ENCODE measurements at places on chromosomes 11 and 22.

DNA sequence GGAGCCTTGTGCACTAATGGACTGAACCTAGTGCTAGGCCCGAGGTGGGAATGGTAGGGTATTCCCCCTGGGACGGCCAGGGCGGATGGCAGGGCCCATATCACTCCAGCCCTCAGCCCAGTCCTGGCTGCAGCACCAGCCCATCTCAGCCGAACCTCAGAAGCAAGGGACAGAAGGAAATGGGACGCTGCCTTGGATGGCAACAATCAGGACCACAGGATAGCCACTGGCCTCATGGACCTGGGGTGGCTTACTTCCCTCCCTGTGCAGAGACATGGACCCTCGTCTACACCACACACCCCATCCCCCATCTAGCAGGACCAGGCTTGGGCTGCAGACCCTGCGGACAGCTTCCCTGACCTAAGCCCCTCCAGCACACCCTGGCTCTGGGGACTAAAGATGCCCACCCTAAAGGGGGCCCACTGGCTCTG is 24.1 kb downstream of the ARVCF start:
- no peak for DNase-seq

DNA sequence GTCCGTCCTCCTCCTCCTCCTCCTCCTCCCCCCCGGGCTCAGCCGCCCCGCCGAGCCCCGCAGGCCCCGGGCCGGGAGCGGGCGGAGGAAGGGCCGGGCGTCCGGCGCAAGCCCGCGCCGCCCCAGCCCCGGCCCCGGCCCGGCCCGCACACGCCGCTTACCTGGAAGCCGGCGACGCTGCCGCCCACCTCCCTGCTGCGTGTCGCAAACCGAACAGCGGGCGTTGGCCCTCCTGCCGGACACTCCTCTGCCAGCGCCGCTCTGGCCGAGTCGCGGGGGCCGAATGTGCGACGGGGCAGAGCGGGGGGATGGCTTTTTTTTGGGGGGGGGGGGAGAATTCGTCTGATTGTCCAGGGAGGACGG is 1.1 kb downstream of the IGF2 start:
- peak; percentile 64 for DNase-seq

DNA sequence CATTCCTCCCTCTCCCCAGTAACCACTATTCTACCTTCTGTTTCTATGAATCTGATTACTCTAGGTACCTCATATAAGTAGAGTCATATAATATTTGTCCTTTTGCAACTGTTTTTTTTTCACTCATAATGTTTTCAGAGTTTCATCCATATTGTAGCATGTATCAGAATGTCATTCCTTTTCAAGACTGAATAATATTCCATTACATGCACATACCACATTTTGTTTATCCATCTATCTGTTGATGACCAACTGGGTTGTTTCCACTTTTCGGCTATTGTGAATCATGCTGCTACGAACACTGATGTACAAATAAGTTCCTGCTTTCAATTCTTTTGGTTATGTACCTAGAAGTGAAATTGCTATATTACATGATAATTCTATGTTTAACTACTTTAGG is 40.7 kb downstream of the MRE11 start:
- DNase-seq = no peak

DNA sequence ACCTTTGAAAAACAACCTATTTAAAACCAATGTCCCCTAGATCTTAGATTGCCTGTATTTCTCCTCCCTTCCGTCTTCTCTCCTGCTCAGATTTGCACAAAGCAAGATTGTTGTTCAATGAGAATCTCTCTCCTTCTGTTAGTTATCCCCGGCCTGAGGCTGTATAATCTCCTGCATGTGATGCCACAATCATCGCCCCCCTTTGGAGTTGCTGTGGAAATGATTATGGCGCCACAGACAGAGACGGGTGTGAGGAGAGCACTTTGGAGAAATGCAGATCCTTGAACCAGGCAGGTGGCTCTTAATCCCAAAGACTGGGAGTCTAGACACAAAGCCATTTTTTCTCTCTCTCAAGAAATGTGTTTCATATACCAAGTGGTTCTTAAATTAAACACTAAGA is 941.3 kb downstream of the OPCML start:
- no peak for DNase-seq

DNA sequence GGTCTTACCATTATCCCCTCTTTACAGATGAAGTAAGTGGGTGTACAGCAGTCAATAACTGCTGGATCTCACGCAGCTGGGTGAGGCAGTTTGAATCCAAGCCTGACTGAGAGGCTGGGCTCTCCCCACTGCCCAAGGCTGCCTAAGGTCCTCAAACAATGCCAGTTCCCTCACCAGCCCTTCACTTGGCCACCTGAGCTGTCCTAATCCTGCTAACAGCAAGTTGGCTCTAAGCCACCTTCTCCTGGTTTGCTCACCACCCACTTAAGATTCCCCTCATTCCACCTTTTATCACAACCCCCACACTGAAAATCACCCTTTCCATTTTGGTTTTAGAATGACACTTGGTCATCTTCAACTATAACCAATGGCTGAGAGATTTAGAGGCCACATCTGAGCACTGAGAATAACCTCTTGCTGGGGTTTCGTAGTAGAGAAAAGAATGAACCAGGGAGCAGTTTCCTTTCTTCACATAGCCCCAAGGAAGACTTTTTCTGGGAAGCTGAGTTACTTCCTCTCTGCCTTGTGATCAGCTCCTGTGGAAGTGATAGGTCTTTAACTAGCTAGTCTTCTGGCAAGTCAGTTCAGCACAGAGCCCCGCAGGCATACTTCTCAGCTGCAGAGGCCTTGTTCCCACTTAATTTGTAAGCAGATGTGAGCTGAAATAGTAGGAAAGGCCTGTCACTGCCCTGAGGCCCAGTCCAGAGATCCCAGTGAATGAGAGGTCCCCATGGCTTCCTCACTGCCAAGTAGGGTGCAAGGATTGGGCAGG is 57.8 kb upstream of the TTC12 start:
- DNase-seq = no peak

DNA sequence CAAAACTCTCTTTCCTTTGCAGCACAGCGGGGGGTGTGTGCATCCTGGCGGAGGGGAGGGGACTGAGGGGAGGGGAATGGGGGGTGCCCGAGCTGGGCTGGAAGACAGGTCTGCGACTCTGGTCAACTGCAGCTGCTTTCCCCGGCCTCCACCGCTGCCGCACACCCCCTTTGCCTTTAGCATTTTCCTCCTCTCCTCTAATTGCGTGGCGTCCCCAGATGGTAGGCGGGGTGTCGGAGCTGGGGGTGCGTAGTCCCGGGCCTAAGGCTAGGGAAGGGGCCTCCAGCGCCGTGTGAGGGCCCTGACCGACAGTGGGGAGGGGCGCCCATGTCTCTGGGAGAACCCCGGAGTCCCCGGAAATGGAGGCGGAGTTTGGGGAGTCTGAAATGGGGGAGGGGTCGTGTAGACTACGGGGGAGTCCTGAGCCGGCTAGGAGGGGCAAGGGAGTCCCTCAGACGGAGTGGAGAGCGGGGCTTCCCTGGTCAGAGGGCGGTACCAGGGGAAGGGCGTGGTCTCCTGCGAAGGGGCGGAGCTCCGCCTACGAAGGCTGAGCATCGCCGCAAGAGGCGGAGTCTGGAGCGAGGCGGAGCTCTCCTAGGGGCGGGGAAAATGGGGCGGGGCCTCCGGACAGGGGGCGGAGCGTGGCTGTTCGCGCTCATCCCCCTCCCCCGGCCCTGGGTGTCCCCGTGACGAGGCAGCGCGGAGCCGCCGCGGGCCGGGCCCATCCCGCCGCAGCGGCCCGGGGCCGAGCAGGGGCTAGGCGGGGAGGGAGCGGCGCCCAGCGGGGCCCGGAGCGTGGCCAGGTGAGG is at the start of gene PELI3:
PELI3 (plus strand) TSS at position 681 of the 809 bp plus-strand sequence. CDS start 1,224 bp downstream, outside the sequence.
- DNase-seq = peak; percentile 96

- no peak for DNase-seq
Measured at GRCh38 chr11:88536616-88537265, 199.2 kb upstream of the CTSC start.

- DNase-seq = no peak
Measured at GRCh38 chr11:69911310-69912160, 92.3 kb upstream of the FGF3 start.

DNA sequence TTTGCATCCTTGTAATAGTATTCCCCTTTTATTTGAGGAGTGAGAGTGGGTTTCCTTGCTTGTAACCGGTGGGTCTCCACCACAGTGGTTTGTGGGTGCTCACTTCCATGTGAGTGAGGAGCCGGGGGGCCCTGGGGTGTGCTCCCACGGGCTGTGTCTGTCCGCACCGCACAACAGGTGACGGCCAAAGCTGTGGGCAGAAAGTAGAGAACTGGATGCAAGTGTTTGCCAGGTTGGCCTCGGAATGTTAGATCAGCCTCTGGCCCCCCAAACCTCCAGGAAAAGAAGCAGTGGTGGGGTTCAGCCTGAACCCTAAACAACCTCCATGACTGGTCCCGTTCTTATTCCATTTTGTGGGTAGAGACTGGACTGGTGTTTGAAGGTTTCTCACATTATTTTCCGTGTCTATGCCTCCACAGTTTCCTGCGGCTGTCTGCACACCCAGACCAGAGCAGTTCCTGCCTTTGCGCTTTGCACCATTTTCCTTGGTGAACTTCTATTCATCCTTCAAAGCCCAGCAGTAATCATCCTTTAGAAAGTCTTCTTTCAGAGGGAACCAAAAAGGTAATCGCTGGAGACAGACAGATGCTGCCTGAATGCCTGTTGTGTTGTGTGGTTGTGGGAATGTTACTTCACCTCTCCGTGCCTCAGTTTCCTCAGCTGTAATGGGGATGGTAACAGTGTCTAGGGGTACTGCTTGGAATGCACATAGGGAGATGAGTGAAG is 77.2 kb downstream of the MYEOV start:
- DNase-seq = no peak

DNA sequence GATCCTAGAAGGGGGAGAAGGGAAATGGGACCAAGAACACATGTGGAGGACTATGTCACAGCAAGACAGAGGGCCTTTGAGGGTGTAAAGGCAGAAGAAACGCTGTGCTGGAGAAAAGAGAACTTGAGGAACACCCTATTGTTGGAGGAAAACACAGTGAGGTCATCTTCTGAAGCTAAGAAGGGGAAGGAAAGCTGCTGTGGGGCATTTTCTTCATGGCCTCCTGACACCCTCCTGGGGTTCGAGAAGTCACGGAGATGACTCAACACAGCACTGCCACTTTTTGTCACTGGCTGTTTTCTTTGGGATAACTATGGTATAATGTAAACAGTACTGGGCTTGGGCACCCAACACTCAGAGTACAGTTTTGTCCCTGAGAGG is 492.6 kb upstream of the CADM1 start:
- DNase-seq = no peak

- no peak for DNase-seq
Measured at GRCh38 chr11:108852701-108853100, 187.8 kb downstream of the DDX10 start.

GRCh38 chr11:107413352-107413751 is 44.3 kb downstream of the CWF19L2 start:
- DNase-seq = no peak

DNA sequence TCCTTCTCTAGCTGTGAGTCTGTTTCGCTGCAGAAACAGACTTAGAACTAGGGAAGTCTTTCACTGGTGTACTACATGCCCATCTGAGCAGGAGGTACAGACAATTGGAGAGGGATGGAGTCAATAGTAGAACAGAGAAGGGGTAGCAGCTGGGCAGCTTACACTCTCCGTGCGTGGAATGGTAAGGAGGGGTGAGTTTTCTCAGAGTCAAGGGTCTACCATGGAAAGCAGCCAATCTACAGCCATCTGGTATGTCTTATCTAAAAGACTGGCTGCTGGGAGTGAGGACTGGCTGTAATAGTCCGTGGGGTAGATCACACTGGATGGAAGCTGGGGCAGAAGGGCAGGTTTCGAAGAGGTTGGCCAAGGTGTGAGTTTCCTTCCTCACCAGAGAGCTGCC is 137.3 kb upstream of the TENM4 start:
- no peak for DNase-seq

DNA sequence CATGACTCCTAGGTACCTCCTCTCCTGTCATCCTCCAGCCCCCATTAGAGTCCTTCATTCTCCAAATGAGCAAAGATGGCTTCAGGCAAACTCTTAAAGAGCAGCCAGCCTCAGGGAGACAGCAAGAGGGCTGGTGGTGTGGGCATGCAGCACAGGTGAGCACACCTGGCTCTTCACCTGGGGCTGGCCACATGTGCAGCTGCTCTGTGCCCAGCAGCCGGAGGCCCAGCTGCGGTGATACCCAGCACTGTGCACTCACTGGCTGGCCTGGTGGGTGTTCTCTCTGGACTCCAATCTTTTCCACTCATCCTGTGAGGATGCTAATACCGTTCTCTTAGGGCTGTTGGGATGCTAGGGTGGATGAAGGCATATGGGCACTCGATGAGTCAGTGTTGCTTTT is 106.1 kb upstream of the PARVA start:
- no peak for DNase-seq

GRCh38 chr22:37101311-37102066 is 8.0 kb downstream of the TMPRSS6 start:
- no peak for DNase-seq

DNA sequence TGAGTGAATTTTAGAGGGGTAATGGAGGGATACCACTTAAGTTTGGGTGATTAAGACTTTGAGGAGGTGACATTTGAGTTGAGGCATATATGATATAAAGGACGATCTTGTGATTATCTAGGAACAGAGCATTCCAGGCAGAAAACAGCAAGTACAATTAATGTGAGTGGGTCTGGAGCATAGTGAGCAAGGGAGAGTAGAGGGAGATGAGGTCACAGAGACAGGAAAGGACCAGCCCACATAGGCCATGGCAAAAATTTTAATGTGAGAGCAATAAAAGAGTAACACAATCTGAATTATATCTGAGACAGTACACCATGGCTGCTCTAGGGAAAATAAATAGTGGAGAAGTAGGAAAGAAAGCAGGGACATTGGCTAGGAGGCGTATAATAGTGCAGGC is 14.5 kb upstream of the HSPA8 start:
- DNase-seq = no peak

DNA sequence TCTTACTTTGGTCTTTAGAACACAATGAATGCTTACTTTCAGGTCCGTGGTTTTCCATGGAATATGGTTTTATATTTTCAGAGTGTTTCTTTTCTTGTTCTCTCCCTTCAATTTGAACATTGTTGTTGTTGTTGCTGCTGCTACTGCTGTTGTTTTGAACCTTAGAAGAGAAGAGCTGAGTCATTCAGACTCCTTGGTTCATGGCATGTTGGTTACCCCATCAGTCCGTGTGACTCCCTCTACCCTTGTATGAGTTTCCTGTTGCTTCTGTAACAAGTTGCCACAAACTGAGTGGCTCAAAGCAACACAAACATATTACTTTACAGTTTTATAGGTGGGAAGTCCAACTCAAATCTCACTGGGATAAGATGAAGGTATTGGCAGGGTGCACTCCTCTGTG is 511.0 kb downstream of the INSC start:
- DNase-seq = no peak

DNA sequence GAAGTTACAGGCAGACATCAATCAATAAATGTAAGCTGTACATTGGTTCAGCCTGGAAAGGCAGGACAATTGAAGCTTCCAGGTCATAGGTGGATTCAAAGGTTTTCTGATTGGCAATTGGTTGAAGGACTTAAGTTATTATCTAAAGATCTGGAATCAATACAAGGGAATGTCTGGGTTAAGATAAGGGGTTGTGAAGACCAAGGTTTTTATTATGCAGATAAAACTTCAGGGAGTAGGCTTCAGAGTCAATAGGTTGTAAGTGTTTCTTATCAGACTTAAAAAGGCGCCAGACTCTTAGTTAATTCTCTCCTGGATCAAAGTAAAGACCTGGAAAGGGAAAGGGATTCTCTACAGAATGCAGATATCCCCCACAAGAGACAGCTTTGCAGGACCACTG is 935.4 kb downstream of the TBC1D22A start:
- no peak for DNase-seq

GRCh38 chr11:67572747-67573419 is 10.7 kb upstream of the GSTP1 start:
- peak; percentile 87 for DNase-seq

GRCh38 chr11:71112990-71113389 is 139.4 kb downstream of the SHANK2 start:
- no peak for DNase-seq

Measured in GM23338 (cell line).